Stimulated activated CD4-positive, alpha-beta T cell treated with anti-CD3 and anti-CD28 coated beads, TNF-alpha, amount 100 ng/mL, for 1 hour (primary cell): ENCODE measurements at places on chromosomes 11 and 22.
A peak's percentile ranks its signal among the peaks of the same experiment; 100 is the strongest.

DNA sequence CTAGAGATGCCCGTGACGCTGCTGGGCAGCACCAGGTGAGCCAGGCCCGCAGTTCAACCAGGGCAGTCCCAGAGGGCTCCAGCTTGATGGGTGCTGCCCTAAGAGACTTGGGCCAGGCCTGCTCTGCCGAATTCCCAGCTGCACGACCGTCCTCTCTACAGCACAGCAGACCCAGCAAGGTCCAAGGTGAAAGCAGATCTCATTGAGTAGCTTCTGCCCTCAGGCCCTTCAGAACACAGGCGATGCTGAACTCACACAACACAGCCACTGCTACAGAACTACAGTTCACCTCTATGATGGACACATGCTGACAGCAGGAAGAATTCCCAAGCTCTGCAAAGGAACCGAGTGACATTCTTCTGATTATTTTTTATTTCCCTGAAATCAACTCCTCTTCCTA, 81.6 kb downstream of the MICAL3 start:
- DNase-seq: no peak

DNA sequence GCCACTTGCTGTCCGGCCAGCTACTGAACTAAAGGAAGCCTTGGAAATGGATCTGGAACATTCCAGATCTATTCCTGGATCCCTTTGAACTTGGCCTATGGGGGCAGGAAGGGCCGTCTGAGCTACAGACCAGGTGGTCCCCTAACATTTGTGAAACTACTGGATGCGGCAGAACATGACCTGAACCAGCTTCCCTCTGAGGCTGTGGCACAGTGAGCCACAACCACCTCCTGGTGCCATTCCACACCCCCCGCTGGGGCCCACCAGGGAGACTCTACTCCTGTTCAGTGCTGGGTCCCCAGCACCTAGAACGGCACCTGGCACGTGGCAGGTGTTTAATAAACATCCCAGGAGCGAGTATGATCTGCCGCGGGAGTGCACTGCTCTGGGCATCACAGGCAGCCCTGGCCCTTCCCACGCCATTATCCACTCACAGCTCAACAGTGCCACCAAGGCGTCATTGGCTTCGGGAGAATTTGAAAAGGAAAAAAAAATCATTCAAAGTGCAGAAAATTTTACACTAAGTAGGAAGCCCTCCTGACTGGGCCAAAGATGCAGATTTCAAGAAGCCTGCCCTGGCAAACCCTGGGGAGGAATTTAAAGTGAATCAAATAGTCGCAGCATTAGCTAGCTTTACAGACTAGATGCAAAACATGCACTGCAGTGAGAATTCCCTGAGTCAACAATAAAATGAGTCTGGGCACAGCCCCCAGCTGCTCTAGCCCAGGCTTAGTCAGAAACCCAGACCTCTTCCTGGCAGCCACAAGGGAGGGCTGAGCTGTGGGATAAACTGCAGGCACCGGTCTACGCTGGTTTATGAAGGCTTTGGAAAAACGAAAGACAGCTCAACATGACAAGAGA, 14.3 kb upstream of the EFCAB6 start:
- DNase-seq: no peak

- no peak for DNase-seq
These were observed 171.9 kb upstream of the MPPED2 start for GRCh38 chr11:30758012-30758411.

GRCh38 chr11:110373051-110373702, 56.6 kb upstream of the FDX1 start:
- DNase-seq: no peak

- no peak for DNase-seq
These were observed 26.7 kb downstream of the QSER1 start for GRCh38 chr11:32919338-32919737.

DNA sequence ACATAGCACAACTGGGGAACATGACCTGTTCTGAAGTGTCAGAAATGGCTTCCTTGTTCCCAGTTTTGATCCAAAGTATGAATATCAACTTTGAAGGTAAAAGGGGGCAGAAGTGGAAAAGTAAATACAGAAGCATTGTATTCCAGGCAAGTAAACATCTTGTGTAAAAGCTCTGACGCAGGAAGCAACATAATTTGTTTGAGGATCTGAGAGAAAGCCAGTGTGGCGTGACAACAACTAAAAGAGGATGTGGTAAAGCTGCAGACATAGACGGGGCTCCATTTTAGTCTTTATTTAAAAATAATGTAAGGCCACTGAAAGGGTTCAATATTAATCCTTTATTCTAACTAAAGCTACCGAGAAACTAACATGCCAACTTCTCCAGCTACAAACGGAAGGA, 310.2 kb downstream of the DLG2 start:
- no peak for DNase-seq

GRCh38 chr11:12090061-12090591, 20.3 kb upstream of the MICAL2 start:
- no peak for DNase-seq

DNA sequence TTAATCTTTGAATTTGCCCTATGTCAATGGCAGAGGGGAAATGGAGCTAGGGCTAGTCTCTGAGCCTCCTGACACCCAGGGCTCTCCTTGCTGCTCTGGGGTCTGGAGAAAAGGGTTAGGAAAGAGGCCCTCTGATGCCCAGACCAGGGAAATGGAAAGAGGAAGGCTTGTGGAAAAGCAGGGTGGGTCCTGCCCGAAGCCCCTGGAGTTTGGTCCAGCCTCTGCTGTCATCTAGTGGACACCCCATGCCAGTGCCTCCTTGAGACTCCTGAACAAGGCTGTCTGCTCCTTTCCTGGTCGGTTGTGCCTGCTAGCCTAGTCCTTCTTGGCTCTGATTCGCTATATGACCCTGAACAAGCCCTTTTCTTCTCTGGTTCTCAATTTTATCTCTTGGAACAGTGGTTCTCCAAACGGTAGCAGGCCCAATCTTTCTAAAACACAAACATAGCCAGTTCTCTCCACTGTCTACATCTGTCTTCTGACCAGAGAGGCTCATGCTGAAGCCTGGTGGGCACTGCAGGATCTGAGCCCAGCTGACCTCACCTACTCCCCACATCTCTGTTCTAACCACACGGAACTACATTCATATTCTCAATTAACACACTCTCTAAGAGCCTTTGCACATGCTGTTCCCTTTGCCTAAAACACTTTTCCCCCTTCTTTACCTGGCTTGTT, 8.8 kb upstream of the PLA2G3 start:
- DNase-seq: no peak

DNA sequence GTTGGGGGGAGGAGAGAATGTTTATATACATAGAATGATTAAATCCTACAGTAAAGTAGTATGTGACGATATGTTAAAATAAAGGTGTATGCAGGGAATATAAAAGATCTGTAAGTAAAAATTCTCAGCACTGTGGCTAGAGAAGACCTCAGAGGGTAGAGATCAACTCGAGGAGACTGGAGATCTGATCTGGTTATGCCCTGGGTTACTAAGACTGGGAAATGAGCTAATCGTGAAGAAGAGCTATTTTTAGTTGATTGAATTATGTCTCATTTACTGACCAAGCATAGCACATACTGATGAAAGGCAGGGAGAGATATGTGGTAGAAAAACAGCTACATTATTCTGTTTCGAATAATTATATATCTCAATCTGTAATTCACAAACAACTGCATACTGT, 42.8 kb upstream of the ALKBH3 start:
- DNase-seq: no peak

GRCh38 chr22:43004362-43005035, 10.4 kb downstream of the PACSIN2 start:
- DNase-seq: no peak

- DNase-seq: no peak
These were observed 894.6 kb downstream of the METTL15 start for GRCh38 chr11:29002816-29003215.

DNA sequence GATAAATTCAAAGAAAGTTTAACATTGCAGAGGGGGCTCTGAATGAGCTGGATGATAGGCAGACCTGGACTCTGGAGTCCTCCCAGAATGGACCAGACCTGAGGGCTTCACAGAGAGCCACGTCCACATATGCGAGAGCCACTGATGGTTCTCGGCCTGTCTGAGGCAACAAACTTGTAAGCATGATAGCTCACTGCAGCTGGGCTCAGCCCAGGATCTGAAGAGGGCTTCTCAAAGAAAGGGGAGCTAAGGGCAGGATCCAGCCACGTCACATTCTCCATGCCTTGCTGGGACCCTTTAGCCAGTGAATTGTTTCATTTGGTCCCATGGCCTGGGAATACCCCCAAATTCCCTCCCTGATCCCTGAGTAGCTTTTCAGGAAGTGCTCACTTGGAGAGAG, 98.9 kb downstream of the ATXN10 start:
- no peak for DNase-seq

GRCh38 chr11:66277471-66278362, at the start of gene CNIH2:
CNIH2 (plus strand) TSS chr11:66278175; CDS start chr11:66278457, 282 bp downstream.
- peak; percentile 27 for DNase-seq

DNA sequence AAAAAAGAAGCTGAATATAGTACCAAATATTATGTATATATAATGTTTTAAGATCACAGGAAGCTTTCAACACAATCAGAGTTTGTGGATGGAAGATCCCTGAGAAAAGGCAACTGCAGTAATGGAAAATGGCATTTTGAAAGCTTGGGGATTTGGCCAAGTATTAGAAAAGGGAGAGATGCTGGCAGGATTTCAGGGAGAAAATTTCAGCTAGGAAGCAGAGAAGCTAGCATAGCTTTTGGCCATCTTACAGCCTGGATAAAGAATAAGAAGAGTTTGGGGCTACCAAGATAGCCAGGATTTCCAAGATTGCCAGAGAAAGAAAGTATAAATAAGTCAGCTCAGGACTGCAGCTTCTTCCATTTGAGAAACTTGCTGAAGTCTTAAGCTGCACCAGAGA, 440.8 kb upstream of the LUZP2 start:
- no peak for DNase-seq

GRCh38 chr11:68658097-68658496, 26.2 kb upstream of the GAL start:
- no peak for DNase-seq

- no peak for DNase-seq
These were observed 282.7 kb upstream of the CCDC179 start for GRCh38 chr11:23143022-23143421.

GRCh38 chr22:35024364-35024692, 41.6 kb upstream of the ISX start:
- DNase-seq: no peak

DNA sequence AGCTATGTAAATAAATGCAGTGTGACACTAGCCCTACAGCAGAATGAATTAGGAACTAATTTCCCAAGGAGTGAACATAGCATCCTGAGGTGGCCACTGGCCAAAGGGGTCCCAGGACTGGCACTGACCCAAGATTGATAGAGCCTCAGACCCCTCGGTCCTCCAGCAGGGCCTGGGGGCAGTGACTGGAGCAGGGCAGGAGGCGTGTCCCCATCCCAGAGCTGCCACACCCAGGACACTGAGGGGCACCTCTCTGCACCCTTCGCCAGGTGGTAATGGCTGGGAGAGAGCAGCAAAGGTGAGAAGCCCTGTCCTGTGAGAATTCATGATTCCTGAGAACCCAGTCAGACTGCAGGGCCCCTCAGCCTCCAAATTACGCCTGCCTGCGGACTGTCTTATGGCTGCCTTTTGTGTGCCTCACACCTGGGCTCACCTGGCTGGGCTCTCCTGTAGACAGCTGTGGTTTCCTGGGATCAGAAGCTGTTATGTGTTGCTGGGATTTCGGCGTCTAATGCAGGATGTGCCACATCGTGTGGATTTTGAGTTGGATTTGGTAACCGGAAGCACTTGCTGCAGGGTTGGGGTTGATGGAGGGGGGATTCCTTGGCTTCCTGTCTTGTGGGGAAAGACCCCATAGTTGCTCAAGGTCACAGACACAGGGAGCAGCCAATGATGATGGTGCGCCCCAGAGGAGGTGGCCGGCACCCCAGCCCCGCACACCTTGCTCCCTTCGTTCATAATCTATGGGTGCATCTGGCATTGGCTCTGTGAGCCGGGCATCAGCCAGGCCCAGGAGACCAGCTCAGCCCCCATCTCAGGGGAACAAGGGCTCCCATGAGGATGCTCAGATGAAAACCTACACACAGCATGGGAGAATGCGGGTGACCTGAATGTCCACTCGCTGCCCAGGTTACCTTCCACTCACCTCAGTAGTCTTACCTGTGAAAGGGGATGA, 582.9 kb downstream of the BRD1 start:
- no peak for DNase-seq

DNA sequence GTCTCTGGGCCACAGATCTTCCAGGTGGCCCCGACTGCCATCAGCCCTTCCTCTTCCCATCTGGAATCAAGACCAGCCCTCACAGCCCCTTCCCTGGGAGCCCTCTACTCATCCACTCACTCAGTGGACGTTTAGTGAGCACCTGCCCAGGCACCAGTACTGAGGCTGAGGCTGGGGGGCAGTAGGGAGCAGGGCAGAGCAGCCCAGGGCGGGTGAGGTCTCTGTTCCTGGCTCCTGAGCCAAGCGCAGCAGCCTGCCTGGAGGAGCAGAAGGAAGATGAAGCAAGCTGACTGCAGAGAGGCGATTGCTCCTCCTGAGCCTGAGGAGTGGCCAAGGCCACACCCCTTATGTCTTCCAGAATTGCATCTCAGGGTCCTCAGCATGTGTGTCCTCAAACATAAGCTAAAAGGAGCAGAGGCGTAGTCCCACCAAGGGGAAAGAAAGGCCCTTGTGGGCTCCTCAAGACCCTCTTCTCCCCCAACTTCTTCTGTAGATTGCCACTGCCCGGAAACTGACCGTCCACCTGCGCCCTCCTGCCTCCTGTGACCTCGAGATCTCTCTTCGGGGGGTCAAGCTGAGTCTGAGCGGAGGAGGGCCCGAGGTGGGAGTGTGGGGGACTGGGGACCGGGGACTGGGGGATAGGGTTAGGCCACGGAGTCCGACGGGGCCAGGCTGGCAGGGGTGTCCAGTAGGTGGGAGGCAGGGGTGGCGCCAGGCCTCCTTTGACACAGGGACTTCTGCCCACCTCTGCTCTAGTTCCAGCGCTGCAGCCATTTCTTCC, 5.8 kb downstream of the MAPK8IP2 start:
- DNase-seq: no peak

DNA sequence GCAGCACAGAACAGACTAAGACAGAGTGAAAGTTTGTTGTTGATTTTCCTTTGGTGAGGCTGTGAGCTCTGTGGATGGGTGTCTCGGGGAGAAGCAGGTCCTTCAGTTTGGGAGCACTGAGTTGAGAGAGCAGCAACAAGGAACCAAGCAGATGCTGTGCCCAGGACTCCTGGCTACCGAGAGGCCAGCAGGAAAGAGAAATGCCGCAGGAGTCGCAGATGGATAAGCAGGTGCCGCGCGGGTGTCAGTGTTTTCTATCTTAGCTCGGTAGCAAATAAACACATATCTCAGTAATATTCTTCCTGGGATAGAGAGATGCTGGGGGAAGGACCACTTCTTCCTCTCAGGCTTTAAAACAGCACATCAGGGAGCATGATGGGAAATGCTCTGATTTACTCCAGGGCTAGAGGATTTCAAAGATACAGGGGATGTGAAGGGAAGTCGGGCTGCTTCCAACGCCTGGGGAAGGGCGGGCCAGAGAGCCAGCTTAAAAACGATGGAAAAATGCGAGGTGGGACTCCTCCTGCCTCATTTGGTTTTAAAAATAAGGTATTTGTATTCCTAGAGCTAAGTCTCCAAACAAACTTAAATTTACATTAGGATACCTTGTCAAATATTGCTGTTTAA, 470.7 kb upstream of the B3GAT1 start:
- DNase-seq: no peak
